ENCODE measurements at places on chromosomes 7 and 10. TPM values are rescaled to one million over a fixed set of nuclear protein-coding genes. Genes with fewer than 3 reads are reported as not detected.

Gene C10orf90
- not detected for total RNA-seq

Gene ZNF25
- total RNA-seq = 9.4 TPM

Gene ADRB1
- not detected for total RNA-seq

Gene AMPH
- total RNA-seq = not detected

Gene FFAR4
- not detected for total RNA-seq

Gene PALS2
- total RNA-seq = 22.5 TPM

Gene DNA2
- 50.2 TPM for total RNA-seq

Gene FGL2
- total RNA-seq = not detected

Gene CFAP58
- total RNA-seq = 0.59 TPM

Gene PIK3AP1
- total RNA-seq = 1.7 TPM

Gene TLL2
- total RNA-seq = 0.07 TPM

Gene CNTNAP2
- total RNA-seq = 0.14 TPM

Gene WIPF3
- total RNA-seq = not detected
